Stimulated activated CD4-positive, alpha-beta T cell treated with anti-CD3 and anti-CD28 coated beads, Interleukin-4, amount 100 ng/mL, for 24 hours (primary cell): ENCODE measurements at places on chromosomes 13 and 19.

- no peak for DNase-seq
Measured at GRCh38 chr19:33039108-33039599, 25.5 kb downstream of the RHPN2 start.

- DNase-seq = peak; percentile 12
Measured at GRCh38 chr19:52138278-52138982, 1.3 kb downstream of the ZNF616 start.

DNA sequence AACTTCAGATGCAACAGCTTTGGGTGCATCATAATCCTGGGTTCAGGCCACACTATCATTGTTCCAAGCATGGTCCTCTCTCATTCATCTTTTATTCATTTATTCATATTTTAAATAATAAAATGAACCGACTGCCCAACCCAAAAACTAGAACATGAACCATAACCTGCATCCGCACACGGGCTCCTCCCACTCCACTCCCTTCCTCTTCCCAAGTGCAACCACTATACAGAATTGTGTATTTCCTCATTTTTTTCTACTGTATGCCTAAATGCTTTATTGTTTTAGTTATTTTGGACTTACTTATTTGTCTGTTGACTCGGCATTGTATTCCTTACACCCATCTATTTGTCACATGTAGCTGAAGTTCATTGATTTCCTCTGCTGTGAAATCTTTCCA, 30.7 kb upstream of the POMP start:
- DNase-seq = no peak

DNA sequence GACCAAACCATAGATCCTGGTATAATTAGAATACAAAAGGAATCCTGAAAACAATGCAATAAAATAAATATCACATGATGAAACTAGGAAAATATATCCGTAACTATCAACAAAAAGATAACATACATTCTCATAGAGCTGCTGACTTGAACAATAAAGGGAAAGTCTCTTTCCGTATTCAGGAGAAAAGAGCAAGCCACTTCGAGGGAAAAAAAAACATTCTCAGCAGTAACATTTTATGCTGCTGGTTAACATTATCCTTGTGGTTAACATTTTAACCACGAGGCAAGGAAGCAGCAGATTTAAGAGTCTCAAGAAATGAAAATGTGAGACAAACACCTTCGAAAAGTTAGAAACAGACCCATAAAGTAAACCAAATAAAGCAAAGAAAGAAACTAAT, 25.8 kb downstream of the NALCN start:
- no peak for DNase-seq

GRCh38 chr19:43519436-43520088, 7.4 kb downstream of the ETHE1 start:
- peak; percentile 87 for DNase-seq

- DNase-seq = no peak
Measured at GRCh38 chr13:63288576-63288975, 1872.9 kb upstream of the PCDH20 start.

DNA sequence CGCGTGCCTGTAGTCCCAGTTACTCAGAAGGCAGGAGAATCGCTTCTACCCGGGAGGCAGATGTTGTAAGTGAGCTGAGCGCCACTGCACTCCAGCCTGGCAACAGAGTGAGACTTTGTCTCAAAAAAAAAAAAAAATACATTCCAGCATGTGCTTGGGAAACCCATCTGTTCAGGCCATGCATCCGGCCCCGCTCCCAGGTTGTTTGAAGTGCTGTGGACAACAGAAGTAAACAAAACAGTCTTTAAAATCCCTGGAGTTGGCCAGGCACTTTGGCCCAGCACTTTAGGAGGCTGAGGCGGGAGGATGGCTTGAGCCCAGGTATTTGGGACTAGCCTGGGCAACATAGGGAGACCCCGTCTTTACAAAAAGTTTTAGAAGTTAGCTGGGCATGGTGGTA, 3.2 kb upstream of the PTPRS start:
- no peak for DNase-seq

GRCh38 chr19:29804493-29804892, 7.3 kb upstream of the CCNE1 start:
- no peak for DNase-seq

GRCh38 chr13:75194717-75195462, 287.1 kb downstream of the TBC1D4 start:
- DNase-seq = no peak

- DNase-seq = no peak
Measured at GRCh38 chr13:97945792-97946419, 7.6 kb upstream of the IPO5 start.

- no peak for DNase-seq
Measured at GRCh38 chr19:34337739-34338138, 27.3 kb upstream of the GPI start.

- DNase-seq = peak; percentile 84
Measured at GRCh38 chr19:45681391-45682015, 10.2 kb downstream of the SNRPD2 start.

DNA sequence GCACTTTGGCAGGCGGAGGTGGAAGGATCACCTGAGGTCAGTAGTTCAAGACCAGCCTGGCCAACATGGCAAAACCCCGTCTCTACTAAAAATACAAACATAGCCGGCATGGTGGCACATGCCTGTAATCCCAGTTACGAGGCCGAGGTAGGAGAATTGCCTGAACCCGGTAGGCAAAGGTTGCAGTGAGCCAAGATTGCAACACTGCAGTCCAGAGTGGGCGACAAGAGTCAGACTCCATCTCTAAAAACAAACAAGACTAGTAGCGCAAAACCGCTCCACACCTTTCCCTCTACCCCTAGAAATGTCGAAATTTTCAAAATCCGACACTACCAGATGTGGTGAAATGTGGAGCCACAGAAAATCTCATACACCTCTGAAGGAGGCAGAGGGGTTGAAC, 11.2 kb upstream of the TYROBP start:
- no peak for DNase-seq

- DNase-seq = no peak
Measured at GRCh38 chr19:33000510-33000909, 28.5 kb downstream of the FAAP24 start.

- DNase-seq = peak; percentile 83
Measured at GRCh38 chr19:41541990-41542584, 33.9 kb upstream of the CEACAM21 start.

DNA sequence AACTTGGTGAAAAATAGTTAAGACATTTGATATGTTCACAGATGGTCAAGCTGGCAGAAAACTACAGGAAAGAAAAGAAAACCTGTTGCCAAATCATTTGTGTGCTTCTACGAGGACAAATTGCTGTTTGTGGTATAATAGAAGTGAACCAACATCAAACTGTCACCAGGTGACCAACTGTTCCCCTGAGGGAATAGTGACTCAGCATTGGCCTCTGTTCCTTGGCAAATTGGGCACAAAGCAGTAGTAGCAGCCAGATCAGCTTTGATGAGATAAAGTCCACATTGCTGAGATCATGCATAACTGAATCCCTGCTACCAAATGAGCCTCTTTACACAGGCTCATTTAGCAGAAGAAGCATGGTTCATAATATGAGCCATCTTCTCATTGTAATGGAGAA, 103.5 kb downstream of the POSTN start:
- no peak for DNase-seq

- no peak for DNase-seq
Measured at GRCh38 chr13:85313761-85314503, 485.3 kb downstream of the SLITRK6 start.

- DNase-seq = no peak
Measured at GRCh38 chr19:18735752-18736151, 52.3 kb downstream of the CRTC1 start.

DNA sequence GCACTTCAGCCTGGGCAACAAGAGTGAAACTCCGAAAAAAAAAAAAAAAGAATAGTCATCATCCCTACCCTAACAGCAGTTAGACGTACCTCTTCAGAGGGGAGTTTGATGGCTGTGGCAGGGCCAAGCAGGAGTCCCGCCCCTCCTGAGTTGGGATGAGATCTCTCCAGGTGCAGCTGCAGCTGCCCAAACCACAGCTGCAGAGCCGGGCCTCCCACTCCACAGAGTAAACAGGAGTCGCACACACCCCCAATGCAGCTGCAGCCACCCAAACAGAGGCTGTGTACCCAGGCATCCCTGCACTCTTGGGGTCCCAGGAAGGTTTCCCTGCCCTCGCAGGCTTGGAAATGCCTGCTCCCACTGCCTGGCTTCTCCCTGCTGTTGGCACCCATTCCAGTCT, 17.4 kb upstream of the MLLT1 start:
- no peak for DNase-seq

DNA sequence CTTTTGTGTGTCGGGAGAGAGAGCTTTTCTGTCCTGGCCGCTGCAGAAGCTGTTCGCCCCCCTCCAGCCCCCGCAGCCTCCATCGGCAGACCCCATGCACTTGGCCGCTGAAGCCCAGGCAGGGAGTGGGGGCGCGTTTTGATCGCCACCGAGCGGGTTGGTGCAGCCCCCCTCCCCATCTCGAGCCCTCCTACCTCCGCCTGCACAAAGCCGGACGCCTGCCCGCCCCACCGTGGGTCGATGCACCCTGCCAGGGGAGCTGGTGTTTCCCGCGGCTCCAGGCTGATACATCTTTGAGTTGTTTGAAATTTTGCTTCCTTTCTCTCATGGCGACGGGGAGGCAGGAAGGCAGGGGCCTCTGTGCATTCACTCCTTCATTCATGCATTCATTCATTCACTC, 16.4 kb upstream of the ONECUT3 start:
- no peak for DNase-seq

- DNase-seq = no peak
Measured at GRCh38 chr13:83716121-83716520, 166.2 kb downstream of the SLITRK1 start.

DNA sequence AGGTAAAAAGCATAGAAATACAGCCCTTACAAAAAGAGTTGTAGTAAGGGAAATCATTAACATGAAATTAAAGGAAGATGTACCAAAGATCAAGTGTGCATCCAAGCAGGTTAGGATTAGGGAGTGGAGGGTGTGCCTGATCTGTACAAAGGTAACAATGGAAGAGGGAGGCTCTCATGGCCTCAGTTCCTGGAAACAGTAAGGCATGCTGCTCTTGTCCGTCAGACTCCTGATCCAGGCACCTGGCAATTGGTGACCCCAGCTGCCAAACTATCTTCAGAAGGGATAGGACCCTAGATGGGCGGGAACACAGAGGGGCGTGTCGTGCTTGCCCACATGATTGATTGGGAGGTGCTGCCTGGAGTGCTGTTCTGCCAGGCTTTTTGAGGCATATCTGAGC, 4.5 kb downstream of the TEX26 start:
- no peak for DNase-seq

- DNase-seq = no peak
Measured at GRCh38 chr13:100540621-100541020, 48.0 kb downstream of the GGACT start.

GRCh38 chr13:101714195-101714594, 261.7 kb downstream of the ITGBL1 start:
- DNase-seq = no peak

- DNase-seq = no peak
Measured at GRCh38 chr13:73304442-73304841, 245.6 kb downstream of the KLF5 start.

GRCh38 chr19:5179256-5179655, 161.4 kb downstream of the PTPRS start:
- DNase-seq = no peak

- DNase-seq = no peak
Measured at GRCh38 chr13:49784886-49785570, 7.5 kb downstream of the KPNA3 start.

DNA sequence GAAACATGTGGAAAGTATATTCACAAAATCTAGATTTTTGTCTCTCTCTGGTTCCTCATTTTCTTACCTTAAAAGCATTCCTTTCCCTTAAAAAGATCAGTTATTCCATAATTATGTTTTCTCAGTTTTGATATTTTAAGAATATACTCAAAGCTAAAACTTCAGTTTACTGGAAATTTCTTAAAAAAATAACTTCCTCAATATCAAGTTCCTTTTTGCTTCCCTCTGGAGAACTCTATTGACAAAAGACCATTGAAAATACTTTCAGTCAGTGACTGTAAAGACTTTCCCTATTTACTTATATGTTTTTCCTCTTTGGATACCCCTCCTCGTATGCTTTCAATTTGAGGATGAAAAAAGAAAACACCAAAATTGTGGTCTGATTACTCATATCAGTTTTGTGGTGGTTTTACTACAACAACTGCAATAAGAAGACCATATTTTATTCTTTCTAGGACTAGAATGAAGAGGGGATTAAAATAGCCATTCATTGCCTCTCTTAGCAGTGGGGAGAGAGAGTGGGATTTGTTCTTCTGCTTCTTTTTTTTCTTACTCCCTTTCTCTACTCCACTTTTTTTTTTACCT, 113.2 kb downstream of the ESD start:
- DNase-seq = no peak

DNA sequence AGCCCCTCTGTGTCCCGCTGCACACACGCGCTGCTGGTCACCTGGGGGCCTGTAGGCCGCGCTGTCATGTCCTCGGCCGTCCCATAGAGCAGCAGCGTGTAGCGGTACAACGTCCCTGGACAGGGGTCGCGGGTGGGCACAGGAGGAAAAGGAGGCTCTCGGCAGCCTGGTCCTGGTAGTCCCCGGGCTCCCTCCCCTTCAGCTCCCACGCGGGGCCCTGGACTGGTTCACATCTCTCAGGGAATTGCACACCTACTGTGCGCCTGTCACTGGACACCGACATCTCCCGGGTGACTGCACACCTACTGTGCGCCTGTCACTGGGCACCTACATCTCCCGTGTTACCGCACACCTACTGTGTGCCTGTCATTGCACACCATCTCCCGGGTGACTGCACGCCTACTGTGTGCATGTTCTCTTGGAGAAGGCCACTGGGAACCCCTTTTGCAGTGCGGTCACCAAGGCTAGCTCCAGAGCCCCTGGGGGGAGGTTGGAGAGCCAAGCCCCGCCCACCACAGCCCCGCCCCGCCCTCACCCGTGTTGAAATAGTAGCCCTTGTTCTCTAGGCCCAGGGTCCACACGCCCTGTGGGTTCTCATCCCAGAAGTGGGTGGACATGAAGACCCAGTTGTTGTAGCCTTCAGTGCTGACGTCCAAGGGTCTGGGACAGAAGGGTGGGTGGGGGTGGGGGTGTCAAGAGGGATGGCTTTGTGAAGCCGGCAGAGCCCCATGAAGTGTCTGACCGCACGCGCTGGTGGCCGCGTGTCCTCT, 3.5 kb upstream of the C19orf25 start:
- DNase-seq = no peak

- DNase-seq = no peak
Measured at GRCh38 chr19:6589711-6590257, 1.2 kb downstream of the CD70 start.

GRCh38 chr19:45568732-45569131, 15.9 kb downstream of the OPA3 start:
- DNase-seq = no peak
